Anterior cingulate cortex (tissue), 58 donors: ENCODE measurements at places on chromosomes 3 and 15.

GRCh38 chr3:171314341-171314740 is 145.9 kb downstream of the TNIK start:
- DNase-seq = no peak

GRCh38 chr3:55175423-55175822 is 247.6 kb upstream of the LRTM1 start:
- DNase-seq = no peak

DNA sequence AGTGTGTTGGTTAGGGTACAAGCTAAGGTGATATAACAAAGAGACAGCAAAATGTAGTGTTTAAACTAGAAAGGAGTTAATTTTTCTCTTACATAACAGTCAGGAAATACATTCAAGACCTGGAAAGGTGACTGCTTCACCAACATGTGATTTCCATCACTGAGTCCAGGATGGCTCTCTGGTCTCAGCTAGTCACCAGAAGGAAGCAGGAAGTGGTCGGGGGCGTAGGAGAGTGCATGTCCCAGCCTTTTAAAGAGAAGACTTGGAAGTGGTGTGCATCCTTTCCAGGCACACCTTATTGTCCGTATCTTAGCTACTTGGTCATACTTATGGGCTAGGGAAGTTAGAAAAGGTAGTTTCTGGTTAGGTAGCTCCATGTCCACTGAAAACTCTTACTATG is 11.1 kb upstream of the UBE2Q2 start:
- no peak for DNase-seq

DNA sequence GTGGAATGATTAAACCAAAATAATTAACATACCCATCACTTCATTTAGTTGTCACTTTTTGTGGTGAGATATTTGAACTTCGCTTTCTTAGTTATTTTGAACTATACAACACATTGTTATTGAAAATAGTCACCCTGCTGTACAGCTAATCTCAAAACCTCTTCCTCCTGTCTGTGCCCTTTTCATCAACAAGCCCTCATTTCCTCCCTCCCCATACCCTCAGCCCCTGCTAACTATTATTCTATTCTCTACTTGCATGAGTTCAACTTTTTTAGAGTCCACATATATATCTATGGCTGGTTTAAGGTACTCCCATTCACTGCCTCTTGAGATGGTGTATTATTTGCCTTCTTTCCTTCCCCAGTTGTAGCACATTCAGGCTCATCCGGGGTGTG is 32.2 kb downstream of the COL8A1 start:
- no peak for DNase-seq

DNA sequence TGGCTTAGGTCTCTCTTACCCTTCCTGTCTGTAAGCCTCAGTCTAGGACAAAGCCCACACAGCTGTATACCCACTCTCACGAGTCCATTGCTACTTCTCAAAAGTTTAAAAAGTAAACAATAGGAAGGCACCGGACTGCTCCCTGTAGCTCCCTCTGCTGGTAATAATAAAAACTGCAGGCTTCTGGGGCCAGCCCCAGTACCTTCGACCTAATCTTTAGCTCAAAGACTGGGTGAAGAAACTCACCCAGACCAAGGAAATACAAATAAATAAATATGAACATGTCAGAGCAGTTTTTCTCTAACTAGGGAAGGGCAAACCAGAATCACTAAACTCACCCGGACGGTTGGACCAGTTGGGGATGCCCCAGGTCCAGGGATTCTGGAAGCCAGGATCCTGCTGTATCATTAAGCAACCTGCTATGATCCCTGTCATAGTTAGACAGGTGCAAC is 5.0 kb downstream of the FAM219B start:
- DNase-seq = peak; percentile 9

DNA sequence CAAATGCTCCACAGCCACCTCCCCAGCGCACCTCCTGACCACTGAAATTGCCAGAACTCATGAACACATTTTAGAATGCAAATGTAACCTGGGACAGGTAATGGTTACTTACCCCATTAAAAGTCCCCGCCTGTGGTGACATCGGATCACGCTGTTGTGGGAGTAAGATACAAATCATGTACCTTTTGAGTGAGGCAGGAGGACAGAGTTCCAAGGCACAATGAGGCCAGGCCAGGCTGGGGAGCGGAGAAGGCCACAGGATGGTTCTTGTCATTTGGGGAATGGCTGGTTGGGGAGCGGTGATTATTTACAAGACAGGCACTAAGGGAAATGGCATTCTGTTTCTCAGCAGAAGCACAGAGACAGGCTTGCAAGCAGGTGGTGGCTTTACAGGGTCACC is 490.0 kb downstream of the EDEM1 start:
- DNase-seq = no peak

DNA sequence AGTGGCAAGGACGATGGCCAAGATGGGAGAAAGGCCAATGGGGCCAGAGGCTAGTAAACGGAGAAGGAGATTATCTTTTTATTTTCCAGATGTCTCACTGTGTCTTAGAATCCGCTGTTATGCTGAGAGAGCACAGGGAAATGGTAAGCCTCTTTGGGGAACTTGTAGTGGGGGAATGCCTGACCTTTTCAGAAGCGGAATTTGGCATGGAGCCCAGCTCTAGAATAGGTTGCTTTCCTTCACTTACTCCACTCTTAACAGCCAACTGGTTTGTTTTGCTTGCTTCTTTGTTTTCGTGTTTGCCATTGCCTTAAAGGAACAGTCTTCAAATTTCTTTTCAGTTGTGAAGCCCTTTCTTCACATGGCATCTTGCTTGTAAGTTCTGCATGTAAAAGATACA is 316.2 kb upstream of the THRB start:
- DNase-seq = peak; percentile 16

DNA sequence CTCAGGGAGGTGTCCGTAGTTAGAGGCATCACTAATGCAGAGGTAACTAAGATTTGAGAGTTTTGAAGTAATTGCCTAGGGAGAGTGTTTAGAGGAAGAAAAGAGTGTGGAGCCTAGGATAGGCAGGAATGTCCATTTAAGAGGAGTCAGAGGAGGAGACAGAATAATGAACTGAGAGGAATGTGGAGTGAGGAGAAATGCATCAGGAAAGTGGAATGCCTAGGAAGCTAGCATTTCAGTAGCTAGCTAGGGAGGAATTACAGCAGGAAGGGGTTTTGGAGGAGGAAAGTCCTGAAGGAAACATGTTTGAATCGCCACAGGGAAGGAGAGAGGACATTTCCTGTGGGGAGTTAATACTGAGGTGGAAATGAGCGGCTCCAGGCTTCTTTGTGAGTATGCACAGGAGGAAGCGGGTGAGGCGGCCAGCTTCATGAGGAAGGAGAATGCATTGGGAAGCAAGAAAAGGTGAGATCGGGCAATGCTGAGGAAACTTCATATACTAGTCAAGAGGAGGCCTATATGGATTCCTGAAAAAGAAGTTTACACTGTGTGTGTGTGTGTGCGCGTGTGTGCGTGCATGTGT is 154.3 kb downstream of the TMEM108 start:
- no peak for DNase-seq

DNA sequence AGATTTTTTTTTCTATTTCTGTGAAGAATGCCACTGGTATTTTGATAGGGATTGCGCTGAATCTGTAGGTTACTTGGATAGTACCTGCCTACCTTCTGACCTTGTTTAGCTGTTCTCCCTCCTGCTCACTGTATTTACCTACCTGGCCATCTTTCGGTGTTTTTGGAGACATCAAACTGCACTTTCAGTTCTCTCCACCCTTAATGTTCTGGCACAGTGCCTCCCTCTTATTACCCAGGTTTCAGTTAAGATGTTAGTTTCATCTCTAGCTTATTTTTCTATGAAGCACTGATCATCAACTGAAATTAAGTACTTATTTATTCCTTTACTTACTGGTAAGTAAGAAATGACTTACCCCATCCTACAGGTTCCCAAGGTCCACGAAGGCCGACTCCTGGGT is 74.4 kb upstream of the KLHL25 start:
- no peak for DNase-seq

DNA sequence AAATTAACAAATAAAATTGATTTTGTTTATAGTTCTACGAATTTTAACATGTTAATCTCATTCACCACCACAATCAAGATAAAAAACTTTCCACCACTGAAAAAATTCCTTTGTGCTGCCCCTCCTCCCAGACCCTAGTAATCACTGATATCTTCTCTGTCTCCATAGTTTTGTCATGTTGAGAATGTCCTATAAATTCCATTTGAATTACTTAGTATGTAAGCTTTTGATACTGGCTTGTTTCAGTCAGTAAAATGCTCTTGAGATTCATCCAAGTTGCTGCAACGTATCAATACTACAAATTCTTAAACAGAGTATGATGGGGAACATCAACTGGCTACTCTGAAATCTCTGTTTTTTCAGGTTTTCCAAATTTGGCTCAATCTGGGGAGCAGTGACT is 129.6 kb downstream of the CTNNB1 start:
- DNase-seq = no peak

DNA sequence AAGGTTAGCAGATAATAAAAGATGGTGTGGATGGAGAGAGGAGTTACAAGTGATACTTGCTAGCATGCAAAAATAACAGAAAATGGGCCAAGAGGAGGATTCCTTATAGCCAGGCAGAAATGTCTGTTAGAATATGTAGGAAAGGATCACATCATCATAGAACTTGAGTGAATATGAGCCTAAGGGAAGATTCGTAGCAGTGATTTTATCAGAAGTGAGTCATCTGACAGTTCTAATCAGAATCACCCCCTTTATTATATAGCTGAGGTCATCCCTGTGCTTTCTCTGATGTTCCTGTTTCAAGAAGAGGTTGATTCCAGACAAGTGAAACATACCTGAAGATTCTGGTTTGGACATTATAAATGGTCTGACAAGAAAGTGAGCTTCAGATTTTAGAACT is 22.9 kb downstream of the EXOG start:
- no peak for DNase-seq

DNA sequence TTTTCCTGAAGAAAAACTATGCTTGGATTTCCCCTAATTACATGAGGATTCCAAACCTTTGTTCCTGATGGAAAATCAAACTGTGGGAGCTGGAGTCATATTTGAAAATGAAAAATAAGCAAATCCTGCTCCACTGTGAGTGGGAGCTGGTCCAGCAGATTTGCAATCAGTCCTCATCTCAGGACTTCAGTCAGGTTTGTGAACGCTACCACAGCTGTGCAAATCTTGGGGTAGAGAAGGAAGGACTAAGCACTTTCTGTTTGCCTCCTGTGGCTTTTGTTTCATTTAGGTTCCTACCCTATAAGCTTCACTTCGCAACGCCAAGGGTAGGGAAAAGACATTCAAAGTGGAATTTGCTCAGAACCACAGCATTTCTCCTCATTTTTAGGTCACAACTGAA is 238.2 kb downstream of the TUSC7 start:
- no peak for DNase-seq

GRCh38 chr3:37058117-37058516 is 64.8 kb downstream of the MLH1 start:
- DNase-seq = no peak

DNA sequence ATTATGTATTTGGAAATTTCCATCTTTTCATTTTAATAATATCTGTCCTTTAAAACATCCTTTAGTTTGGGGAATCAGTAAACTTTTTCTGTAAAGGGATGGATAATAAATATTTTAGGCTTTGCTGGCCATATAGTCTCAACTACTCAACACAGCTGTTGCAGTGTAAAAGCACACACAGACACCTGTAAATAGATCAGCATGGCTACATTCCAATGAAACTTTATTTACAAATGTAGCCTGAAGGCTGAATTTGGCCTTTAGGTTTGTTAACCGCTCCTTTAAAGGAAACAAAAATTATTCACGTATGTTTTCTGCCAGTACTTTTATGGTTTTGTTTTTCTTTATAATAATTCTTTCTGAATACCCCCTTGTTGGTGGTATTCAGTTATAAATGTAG is 184.8 kb downstream of the ADAMTSL3 start:
- no peak for DNase-seq

- DNase-seq = no peak
Measured at GRCh38 chr3:155618543-155618942, 126.3 kb downstream of the PLCH1 start.

GRCh38 chr3:68793759-68794701 is 138.3 kb downstream of the TAFA4 start:
- DNase-seq = no peak

- DNase-seq = no peak
Measured at GRCh38 chr3:54021071-54021470, 101.3 kb upstream of the CACNA2D3 start.

GRCh38 chr3:161413127-161413854 is 42.0 kb upstream of the SPTSSB start:
- DNase-seq = peak; percentile 58

- DNase-seq = no peak
Measured at GRCh38 chr15:90686435-90687218, 30.5 kb upstream of the BLM start.

DNA sequence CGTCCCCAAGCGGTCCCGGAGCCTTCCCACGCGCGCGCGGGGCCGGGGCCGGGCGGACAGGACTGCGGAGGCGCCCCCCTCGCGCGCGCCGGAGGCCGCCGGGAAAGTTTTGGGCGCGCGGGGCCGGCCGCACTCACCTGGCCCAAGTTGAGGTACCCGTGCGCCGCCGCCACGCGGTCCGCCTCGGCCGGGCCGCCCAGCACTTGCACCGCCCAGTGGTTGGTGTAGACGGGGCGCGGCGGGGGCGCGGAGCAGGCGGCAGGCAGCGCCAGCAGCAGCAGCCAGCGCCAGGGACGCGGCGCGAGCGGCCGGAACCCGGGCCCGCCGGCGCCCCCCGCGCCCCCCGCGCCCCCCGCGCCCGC is 289 bp downstream of the PCSK6 start:
- DNase-seq = no peak

DNA sequence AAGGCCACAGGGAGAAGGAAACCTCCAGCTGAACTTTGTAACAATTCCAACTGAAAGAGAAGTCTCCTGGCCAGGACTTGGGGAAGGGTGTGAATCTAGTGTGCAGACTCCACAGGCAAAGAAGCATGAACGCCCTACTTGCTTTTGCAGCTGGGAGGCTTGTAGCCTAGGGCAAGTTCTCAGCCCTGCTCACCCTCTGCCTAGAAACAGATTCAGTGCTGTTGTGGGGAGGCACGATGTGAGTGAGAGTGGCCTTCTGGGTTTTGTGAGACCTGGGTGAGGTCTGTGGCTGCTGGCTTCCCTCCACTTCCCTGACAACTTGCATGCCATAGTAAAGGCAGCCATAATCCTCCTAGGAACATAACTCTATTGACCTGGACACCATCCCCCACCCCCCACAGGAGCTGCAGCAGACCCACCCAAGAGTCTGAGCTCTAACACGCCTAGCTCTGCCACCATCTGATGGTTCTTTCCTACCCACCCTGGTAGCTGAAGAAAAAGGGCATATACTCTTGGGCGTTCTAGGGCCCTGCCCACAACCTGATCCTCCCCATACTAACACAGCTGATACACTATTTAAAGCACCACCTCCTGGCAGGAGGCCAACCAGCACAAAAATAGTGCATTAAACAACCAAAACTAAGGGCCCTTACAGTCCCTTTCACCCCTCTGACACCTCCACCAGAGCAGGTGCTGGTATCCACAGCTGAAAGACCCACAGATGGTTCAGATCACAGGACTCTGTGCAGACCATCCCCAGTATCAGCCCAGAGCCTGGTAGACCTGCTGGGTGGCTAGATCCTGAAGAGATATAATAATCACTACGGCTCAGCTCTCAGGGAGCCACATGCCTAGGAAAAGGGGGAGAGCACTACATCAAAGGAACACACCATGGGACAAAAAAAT is 426.5 kb downstream of the IGSF11 start:
- DNase-seq = no peak

- DNase-seq = no peak
Measured at GRCh38 chr15:64209680-64210334, 47.0 kb upstream of the PPIB start.

- DNase-seq = no peak
Measured at GRCh38 chr3:10722911-10723310, 93.1 kb upstream of the SLC6A11 start.

- DNase-seq = peak; percentile 38
Measured at GRCh38 chr3:73624821-73625665, at the start of gene PDZRN3. Gene PDZRN3 (minus strand): TSS chr3:73624941.
